ENCODE measurements at places on chromosomes 3 and 15. TPM values are rescaled to one million over a fixed set of nuclear protein-coding genes. Genes with fewer than 3 reads are reported as not detected.

BDH1 gene
- 64.6 TPM for total RNA-seq

PSTPIP1 gene
- 127 TPM for total RNA-seq

DNA sequence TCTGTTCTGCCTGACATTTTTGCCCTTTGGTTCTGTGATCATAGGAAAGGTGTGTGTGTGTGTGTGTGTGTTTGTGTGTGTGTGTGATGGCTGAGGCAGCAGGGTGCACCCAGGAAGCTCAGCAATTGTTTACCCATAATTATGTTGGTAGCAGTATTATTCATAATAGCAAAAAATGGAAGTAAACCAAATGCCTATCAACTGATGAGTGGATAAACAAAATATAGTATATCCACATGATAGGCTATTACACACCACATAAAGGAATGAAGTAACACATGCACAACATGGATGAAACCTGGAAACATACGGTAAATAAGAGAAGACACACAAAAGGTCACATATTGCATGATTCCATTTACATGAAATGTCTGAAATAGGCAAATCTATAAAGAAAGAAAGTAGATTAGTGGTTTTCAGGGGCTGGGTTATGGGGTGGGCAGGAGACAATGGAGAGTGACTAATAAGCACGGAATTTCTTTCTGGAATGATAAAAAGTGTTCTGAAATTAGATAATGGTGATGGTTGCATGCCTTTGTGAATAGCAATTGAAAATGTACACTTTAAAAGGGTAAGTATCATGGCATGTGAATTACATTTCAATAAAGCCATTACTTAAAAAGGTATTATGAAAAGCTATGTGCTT is 167.2 kb downstream of the POLR2M start:
- DNase-seq, result no peak

GRCh38 chr3:23911397-23911796 is 5.4 kb downstream of the NKIRAS1 start:
- no peak for DNase-seq

- no peak for DNase-seq
Measured at GRCh38 chr15:35693886-35694285, 147.9 kb upstream of the DPH6 start.

DENND4A gene
- total RNA-seq, result 54.3 TPM

RBMS3 gene
- total RNA-seq, result 0.33 TPM

- no peak for DNase-seq
Measured at GRCh38 chr15:59349680-59350420, 22.8 kb downstream of the MYO1E start.

DNA sequence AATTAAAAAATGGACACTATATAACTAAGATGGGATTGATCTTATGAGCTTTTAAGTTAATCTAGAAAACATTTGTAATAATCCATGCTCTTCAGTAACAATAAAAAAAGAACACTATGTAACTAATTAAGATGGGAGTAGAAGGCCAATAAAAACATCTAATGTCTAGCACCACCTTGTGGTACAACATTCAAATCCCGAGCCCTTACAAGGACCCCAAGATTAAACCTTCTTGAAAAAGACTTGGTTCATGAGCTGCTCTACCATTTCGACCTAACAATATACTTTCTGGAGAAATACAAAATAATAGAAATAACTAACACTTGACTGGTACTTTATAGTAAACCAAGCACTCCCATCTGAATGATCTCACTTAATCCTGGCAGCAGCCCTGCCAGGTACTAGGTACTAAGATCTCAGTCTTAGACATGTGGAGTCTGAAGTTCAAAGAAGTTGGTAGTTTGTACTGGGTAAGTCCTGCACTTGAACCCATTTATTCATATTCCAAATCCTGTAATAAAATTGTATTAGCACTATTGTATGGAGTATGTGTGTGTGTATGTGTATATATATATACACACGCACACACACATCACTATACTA is 21.8 kb downstream of the METTL6 start:
- DNase-seq, result no peak

DNA sequence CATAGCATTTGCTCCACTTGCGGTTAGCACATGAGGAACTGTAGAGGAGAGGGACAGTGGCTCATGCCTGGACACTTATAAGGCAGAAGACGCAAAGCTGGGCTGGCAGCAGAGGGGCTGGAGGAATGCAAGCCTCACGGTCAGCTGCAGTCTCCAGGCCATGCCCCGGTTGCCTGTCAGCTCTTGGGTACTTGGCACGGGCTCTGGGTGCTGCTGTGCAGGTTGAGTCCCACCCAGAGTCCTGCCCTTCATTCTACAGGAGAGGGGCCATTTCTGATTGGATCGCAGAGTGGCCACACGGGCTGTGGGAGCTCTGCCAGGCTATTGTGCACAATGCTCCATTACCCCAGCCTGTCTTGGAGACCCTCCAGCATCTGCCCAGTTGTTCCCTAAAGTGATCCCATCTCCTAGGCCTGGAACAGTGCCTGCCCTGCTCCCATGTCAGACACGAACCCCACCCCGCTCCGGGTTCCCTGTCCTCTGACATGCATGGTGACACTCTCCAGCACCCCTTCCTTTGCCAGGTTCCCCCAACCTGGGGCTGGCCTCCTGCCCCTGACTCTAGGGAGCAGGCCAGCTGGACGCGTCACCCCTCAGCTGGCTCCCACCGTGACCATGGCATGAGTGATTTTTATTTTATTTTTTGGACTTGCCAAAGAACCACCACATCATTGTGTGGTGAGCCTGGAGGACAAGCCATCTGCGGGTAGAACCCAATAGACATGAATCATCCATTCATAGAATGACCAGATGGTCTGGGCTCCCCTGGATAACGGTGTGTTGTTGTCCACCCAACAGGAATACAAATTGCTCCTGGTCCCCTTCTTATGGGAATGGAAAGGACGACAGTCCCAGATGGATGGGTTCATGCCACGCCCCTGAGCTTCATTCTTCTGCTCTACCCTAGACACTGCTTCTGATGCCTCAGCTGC is 51.0 kb upstream of the KLF13 start:
- no peak for DNase-seq

DNA sequence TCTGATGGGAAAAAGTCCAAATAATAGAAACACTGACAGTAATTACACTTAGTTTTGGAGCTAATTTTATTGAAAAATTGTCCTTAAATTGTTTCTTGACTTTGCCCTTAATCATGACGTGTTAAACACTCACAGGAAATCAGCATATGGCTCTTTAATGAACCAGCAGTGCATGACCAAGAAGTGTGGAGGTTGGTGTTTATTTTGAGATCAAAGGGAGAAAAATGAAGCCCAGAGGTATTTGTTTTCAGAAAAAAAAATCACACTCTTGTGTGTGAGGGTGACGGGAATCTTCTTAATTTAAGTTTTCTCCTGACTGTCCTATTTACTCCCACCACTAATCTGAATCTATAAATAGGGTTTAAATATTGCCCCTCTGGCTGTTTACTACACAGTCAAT is 28.8 kb upstream of the SYNM start:
- DNase-seq, result no peak

DNA sequence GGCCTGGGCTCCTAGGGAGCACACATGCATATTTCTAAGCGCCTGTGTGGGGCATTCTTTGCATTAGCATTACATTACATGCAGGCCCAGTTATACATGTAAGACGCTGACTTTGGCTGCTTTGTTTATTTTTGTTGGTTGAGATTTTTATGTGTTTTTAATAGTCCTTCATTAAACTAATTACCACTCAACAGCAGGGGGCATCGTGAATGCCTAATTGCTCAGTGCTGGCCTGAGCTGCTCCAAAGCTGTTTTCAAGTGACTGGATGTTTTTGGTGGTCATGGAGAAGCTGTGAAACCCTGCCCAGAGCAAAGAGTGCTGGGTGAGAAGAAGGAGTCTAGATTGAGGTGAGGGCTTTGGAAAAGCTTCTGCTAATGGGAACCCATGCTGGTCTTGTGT is 41.5 kb downstream of the GPD1L start:
- no peak for DNase-seq

DNA sequence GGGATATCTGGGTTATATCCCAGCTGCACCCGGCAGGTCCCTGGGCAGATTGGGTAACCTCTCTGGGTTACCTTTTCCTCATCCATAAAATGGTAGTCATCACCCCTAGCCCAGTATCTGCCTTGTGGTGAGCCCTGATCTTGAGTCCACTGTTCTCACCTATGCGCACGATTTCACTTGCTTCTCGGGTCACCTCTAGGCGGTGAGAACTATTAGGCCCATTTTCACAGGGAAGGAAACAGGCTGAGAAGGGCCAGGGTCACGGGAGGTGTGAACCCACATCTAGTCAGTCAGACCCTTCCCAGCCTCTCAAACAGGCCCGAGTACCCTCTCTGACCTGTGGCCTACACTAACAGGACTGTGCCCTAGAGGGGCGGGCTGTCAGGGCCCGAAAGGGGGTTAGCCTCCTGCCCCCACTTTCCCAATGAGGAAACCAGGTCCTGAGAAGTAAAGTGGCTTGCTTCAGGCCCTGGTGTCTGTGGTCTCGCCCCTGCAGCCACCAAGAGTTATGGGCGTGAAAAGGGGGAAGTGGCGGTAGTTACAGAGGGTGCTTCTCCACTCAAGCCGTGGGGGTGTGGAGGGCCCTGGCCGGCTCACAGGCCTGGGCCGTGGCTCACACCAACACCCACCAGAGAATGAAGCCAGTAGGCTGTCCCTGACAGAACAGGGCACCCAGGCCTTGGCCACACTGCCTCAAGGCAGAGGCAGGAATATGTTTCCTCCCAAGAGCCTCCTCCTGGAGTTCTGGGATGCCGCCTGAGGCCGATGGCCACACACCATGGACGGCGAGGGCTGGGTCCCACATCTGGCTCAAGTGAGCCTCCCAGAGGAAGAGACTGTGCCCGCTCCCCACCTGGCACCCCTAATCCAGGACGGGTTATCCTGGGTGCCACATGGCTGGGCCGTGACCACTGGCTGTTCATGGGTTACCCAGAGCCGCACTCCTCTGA is 19.5 kb downstream of the PSTPIP1 start:
- peak; percentile 35 for DNase-seq

DNA sequence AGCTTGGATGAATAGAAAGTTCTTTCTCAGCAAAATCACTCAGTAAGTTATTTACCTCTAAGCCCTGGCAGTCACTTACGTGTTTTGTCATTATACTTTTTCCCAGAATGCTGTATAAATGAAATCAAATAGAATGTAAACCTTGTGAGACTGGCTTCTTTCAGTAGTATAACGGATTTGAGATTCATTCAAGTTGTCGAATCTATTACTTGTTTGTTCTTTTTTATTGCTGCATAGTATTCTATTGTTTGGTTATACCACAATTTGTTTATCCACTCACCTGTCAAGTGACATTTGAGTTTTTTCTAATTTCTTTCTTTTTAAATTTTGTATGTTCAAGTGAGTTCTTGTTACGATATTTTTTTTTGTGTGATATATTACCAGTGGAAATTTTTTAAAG is 381.6 kb downstream of the EDEM1 start:
- no peak for DNase-seq

- no peak for DNase-seq
Measured at GRCh38 chr3:23575697-23576096, 230.1 kb upstream of the UBE2E1 start.

GRCh38 chr3:135034291-135034768 is 239.3 kb downstream of the EPHB1 start:
- DNase-seq, result no peak

ALPK3 gene
- total RNA-seq, result 0.07 TPM

DNA sequence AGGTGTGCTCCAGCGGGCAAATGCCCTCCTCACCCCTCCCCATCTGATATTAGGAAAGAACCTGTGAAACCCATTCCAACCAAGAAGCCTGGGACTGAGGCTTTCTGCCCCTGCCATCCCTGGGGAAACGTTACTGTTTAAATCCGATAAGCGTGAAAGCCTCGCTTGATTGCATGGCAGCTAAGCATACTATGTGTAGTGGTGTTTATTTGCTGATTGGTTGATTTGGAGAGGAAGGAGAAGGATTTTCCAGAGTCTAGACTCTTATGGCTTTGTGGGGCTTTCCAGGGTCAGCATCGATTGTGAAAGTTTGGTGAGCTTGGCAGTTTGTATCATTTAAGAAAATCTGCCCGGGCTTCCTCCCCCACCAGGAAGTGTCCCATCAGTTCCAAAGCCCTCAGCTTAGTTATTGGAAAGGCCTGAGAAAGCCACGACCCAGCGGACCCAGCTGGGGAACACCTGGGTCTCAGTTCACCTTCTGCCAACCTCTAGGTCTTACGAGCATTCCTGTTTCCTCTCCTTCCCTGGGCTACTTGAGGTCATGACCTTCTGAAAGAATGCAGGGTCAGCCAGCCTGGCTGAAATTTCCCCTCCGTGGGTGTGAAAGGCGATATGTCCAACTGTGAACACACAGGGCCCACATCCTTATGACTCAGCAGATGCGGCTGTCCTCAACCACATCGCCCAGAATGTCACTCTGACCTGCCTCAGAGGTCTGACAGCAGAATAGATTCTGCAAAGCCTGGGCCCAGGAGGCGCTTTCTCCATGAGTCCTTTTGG is 62.8 kb upstream of the HERC1 start:
- DNase-seq, result no peak

DNA sequence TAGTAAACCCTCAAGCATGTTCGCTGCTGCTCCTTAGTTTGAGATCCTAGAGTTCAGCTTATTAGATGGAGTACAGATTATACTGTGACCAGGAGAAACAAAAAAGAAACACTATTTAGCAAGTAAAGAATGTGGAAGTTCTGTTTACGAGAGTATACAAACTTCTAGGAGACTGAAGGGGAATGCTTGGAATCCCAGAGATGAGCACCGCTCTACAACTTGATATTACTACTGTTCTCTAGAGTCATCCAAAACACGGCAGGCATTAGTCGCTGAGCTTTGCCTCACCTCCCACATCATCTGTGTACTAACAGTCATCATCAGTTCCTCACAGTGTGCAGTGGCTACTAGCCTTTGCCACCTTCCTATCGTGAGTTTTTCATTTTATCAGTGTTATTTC is 121.4 kb upstream of the CHRM5 start:
- DNase-seq, result no peak

UTS2B gene
- not detected for total RNA-seq

EEF1AKMT4 gene
- total RNA-seq, result 13.2 TPM

DNA sequence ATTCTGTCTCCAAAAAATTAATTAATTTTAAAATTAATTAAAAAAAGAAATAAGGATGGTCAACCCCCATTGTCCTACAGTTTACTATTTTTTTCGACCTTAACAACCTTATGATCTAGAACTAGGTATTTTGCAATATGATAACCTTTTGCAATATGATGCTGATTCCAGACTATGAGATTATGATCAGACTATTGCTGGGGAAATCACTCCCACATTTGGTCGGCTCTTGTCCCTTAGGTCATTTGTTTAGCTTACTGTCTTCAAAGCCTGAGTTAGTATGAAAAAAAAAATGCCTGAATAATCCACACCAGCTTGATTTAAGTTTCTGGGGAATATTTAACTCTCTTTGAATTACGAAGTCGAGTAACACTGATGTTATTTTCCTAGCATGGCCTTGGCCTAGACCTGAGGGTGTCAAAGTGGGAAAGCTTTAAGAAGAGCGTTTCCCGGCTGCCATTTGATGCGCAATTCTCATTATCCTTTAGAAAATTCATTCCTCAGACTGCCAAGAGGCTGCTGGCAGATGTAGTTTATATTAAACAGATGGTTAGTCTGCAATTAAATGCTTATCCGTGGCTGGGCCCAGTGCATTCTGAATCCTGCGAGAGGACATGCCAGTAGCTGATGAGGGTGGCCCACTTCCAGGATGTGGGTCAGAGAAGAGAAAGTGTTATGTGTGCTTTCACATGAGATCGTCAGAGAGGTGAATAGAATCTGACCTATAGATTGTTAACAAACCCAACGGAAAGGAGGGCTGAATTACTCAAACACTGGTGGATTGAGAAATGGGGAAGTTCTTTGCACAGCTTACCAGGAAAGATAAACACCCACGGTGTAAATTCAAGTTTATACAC is 496.0 kb upstream of the THBS1 start:
- no peak for DNase-seq

Measured in CD8-positive, alpha-beta memory T cell (primary cell).